Activated naive CD8-positive, alpha-beta T cell treated with anti-CD3 and anti-CD28 coated beads, Interleukin-2, amount 50 U/mL, for 16 hours (primary cell): ENCODE measurements at places on chromosomes 1 and 21.

- no peak for DNase-seq
Observed at GRCh38 chr1:153432874-153433681, 16.8 kb downstream of the S100A7A start.

DNA sequence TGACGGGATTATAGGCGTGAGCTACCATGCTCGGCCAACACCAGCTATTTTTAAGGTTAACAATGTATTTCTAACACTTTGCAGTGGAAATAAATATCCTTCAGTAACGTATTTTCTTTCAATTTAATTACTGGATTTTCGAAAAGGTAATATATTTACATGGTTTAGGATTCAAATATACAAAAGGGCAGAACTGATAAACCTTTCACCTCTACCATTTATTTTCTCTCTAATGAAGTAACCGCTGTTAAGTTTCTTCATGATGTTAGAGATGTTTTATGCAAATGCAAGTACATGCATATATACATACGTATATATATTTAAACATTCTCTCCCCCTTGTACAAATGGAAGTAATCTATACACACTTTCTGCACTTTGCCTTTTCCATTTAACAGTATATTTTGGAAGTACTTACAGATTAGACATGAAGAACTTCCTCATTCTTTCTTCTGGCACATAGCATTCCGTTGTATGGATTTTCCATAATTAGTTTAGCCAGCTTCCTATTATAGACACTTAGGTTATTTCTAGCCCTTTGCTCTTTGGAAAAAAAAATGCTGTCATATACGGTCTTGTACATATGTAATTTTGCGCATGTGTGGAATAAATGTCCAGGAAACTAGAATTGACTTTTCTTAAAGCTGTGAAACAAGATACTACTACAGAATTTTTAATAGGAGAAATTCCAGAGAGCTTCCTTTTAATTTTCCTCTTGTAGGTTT is 14.9 kb upstream of the HJV start:
- DNase-seq = no peak

GRCh38 chr1:77847621-77848080 is 40.8 kb upstream of the NEXN start:
- DNase-seq = peak; percentile 25

- no peak for DNase-seq
Observed at GRCh38 chr1:34341896-34342295, 165.2 kb downstream of the C1orf94 start.

- DNase-seq = no peak
Observed at GRCh38 chr1:92803140-92803887, 18.4 kb upstream of the EVI5 start.

DNA sequence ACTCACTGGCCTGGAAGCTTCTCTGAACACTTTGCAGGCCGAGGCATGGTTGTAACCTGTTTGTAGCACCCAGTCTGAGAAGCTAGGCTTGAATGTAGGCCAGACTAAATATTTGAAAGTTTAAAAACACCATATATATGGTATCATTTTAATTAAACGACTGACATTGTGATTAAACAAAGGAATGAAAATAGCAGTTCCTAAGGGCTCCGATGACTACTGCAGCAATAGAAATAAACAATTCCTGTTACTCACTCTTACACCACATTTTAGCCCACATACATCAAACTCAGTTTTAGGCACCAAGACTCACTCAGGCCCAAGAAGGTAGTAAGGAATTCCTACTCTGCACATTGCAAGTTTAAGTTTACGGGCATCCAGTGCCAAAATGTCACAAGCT is 281.2 kb downstream of the AKT3 start:
- no peak for DNase-seq

GRCh38 chr1:103582464-103582863 is 11.1 kb downstream of the AMY2B start:
- DNase-seq = no peak

DNA sequence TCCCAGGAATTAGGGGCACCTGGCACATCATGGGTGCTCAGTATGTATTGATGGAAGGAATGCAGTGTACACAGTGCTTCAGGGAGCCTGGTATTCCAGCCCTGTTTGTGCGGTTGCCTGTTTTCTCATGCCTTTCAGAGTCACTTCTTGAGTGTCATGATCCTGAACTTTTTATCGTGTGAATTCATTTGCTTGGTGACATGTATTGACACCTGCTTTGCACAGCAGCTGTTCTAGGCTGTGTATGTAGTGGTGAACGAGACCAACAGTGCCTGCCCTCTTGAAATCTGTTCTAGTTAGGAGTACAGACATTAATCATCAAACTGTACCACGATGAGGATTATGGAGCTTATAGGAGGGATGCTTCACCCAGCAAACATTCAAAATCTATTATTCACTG is 6.1 kb downstream of the HTR6 start:
- DNase-seq = no peak

DNA sequence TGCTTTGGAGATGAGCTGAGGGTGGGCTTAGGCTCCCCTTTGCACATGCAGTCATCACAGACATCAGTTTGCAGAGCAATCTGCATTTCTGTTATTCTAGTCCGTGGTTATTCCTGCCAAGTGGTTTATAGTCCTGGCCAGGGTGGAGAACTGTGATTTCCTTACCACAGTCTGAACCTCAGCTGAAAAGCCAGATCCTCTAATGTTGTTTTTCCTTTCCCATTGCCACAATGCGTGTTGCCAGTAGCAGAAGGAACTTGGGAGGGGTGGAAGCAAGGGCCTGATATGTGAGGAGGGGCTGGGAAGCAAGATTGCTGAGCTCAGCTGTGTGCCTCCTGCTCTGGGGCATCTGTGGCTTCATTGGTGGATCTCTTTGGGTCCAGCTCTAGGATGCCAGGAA is 18.0 kb upstream of the ST3GAL3 start:
- DNase-seq = no peak

- DNase-seq = no peak
Observed at GRCh38 chr1:29256394-29256793, 20.1 kb downstream of the PTPRU start.

- DNase-seq = no peak
Observed at GRCh38 chr1:32741059-32741412, 38.5 kb upstream of the SYNC start.

DNA sequence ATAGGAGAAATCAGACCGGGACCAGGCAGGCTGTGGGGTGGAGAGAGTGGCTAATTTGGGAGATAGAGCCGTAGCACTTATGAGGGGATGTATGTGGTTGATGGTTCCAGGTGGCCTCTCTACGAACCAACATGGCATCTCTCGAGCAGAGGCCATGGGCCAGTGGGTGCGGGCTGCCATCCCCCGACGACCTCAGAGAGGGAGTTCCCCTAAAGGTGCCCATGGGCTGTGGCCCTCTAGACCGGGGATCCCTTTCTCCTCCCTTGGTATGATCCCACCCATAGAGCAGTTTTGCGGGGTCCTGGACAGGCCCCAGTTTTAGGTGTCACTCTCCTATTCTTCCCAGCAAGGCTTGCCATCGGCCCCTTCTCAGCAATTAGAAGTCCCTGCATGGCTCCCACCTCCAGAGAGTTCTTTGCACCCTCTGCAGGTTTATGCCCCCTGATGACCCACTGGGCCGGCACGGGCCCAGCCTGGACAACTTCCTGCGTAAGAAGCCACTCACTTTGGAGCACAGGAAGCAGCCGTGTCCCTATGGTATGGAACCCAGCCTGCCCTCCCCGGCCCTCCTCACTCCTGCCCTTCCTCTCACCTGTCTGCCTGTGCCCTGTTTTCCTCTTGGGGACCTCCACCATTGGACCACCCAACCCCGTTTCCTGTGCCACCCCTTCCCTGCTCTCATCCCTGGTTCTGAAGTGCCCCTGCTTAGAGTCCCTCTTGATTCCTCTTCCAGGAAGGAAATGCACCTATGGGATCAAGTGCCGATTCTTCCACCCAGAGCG is 7.8 kb downstream of the ZC3H12A start:
- DNase-seq = no peak

- DNase-seq = no peak
Observed at GRCh38 chr1:214660900-214661299, 57.9 kb downstream of the CENPF start.

GRCh38 chr1:12179111-12179519 is 12.3 kb downstream of the TNFRSF1B start:
- DNase-seq = peak; percentile 67

GRCh38 chr1:167249702-167250101 is 29.0 kb downstream of the POU2F1 start:
- no peak for DNase-seq

DNA sequence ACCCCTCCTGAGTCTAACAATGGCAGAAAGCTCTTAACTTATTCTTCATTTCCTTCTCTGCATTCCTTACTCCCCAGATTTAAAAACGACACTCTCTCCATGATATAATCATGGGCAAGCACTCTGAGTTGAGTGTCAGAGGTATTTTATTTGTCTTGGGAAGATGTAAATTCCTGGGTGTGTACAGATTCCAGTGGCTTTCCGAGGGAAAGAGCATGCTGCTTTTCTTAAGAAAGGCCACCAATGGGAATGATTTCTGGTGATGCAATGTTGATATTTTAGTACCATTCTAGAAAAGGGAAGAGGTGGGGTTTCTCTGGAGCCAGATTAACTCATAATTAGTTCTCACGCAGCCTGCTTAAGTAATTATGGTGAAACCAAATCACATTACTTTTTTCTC is 47.8 kb upstream of the BTG3 start:
- no peak for DNase-seq

DNA sequence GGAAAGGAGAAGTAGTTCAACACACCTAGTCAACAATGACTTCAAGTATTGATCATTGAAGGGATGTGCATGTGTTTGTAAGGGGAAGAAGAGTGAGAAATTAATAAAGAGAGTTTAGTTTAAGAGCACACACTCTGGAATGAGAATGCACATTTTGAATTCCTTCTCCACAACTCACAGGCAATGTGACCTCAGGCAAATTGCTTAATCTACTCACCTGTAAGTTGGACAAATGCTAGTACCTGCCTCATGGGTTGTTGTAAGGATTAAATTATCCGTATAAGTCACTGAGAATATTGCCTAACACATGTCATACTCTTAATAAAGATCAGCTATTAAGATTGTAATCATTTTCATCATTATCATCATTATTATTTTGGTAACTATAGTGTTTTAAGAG is 204.0 kb upstream of the NFIA start:
- no peak for DNase-seq

DNA sequence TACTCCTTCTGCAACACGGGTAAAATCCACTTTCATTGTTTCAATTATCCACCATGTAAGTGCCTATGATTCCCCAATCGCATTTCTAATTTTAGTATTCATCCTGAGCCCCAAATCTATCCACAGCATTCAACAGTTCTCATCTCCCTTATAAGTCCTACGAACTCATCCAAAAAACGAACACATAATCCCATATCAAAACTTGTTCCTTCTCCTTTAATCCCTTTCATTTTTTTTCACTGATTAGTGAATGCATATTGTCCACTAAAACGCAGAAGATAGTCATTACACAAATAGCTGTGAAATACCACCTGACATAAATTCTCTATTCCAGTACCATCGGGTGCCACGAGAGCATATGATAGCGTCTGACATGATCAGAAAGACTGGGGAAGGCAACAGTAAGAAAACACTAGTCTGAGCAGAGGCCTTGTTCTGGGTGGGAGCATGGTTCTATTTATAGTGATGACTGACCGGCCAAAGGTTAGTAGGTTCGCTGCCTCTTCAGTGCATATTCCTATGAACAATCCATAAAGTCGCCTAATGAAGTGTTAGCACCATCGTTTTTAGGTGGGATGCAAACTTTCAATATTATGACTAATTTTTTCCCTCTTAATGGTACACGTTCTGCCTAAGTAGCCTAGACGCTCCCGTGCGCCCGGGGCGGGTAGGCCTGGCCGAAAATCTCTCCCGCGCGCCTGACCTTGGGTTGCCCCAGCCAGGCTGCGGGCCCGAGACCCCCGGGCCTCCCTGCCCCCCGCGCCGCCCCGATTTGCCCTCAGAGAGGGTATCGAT is 648 bp downstream of the ATP5PF start:
- peak; percentile 3 for DNase-seq

- no peak for DNase-seq
Observed at GRCh38 chr1:97875996-97876395, 44.8 kb downstream of the DPYD start.

- no peak for DNase-seq
Observed at GRCh38 chr1:34378968-34379856, 202.5 kb downstream of the C1orf94 start.
